ENCODE measurements at places on chromosomes 3 and 15.

- DNase-seq: no peak
Observed at GRCh38 chr15:85551221-85551832, 170.9 kb downstream of the AKAP13 start.

DNA sequence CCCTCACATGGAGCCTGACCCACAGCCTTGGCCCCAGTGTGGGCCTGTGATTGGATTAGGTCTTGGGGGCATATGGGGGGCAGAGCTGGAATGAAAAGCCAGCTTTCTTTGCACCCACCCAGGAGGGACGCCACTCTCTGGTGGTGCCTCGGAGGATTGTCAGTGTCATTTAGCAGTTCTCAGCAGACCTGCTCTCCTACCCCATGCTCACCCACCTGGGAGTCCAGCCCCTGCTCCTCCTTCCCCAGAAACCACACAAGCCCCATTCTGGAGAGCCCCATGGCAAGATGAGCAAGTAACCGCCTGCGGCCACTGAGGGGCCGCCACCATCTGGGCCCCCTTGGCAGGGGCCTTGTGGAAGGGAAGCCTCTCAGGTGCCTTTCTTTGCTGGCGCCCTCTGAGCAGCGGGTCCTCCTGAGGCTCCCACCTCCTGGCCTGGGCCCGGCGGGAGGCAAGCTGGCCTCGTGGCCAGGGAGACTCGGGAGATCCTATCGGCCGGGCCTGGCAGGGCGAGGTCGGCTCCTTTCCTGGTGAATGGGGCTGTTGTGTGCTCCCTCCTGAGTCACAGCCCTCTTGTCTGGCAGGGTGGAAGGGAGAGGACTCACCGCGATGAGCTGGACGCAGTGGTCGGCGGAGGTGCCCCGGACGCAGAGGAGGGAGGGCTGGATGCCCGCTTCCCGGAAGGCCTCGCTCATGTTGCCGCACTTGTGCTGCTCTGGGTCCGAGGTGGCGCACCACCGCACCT lies 2.3 kb downstream of the MELTF start:
- DNase-seq: no peak

GRCh38 chr3:168495932-168496331 lies 400.2 kb upstream of the GOLIM4 start:
- no peak for DNase-seq

DNA sequence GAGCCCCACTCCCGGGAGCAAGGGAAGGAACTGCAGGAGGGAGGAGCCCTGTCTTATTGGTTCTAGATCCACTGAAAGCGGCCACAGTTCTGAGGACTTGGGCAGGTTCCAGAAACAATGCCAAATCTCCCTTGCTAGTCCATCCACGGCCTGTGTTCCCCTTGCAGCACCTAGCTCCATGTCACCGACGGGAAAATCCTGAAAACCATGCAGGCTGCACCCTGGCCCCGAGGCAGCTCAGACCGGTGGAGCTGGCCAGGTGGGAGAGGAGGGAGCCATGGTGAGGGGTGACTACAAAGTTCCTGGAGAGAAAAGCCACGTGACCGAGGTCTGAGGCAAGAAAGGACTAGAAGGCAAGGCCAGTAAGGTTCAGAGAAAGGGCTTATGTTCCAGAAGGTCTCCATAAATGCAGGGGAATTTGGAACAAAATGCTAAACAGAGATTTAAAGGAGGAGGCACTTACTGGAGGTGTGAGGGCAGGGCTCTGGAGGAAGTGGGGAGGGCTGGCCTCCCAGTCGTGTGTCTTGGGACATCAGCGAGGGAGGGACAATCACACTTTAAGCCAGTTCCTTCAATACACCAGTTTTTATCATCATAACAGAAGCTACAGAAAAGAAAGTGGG lies 5.4 kb downstream of the MGLL start:
- no peak for DNase-seq

GRCh38 chr15:67843571-67844387 lies 3.9 kb upstream of the RNU6-1 start:
- DNase-seq: no peak

GRCh38 chr15:74270155-74270554 lies 34.0 kb downstream of the CCDC33 start:
- DNase-seq: no peak

DNA sequence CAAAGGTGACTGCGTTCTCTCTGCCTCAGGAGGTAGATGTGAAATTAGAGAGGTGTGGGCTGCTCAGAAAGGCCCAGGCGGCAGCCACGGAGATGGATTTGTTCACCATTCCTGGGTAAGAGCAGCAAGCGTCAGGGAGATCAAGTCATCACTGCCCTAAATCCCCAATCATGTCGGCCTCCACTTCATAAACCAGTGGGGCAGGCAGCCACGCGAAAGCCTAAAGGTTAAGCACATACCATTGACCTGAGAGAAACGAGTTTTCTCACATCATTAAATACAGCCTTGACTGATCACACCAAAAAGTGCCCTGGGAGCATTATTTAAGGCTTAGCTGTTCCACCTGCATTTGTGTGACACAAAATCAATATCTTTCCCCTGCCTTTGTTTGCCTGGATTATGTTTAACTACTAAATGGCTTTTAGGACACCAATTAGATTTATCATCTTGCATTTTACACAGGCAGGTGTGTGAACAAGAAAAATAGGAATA lies 50.7 kb upstream of the FOXB1 start:
- no peak for DNase-seq

DNA sequence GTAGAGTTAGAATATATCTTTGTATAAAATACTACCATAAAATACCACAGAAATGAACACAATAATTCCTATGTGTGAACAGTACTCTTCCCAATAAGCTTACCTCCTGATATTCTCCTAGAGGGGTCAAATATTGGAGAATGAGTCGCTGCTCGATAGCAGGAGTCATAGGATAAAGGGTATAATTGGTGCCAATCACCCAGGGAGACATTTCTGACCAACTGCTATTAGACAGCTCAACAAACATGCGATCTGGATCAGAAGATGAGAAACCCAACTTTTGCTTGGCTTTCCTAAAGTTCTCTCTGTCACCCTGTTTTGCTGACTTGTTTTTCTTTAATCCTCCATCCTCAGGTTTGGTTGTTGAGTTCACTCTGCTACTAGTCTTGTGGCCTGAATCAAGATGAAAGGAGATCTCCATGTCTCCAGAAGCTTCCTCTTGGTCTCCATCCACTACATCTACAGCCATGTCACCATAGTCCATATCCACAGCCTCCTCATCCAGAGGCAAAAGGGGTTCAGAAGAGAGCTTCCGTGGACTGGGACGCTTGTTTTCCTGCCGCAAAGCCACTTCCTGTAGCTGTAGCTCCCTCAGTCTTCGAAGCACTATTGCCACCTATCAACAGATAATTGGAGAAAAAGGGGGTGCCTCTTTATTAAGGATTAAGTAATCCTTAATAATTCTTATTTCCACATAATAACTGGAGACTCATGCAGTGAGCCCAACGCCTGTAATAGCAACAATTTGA lies 50.4 kb downstream of the RBM15B start:
- no peak for DNase-seq

GRCh38 chr3:179453967-179454366 lies 2.7 kb upstream of the GNB4 start:
- no peak for DNase-seq

GRCh38 chr3:36663666-36664291 lies 100.6 kb downstream of the DCLK3 start:
- no peak for DNase-seq

DNA sequence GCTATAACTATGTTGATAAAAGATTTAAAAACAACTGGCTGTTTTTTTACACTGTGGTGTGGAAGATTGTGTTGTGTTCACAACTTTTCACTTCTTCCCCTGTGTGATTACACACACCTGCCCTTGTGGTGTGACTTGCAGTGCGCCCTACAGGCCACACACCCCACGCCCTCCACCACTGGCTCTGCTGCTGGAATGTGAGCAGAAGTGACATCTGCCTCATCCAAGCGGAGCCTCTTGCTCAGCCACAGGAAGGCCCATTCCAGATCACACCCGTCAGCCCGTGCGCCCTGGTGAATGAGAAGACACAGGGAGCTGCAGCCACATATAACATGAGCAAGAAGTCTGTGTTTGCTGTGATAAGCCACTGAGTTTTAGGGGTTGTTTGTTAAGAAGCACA lies 7.0 kb downstream of the CCR2 start:
- no peak for DNase-seq

DNA sequence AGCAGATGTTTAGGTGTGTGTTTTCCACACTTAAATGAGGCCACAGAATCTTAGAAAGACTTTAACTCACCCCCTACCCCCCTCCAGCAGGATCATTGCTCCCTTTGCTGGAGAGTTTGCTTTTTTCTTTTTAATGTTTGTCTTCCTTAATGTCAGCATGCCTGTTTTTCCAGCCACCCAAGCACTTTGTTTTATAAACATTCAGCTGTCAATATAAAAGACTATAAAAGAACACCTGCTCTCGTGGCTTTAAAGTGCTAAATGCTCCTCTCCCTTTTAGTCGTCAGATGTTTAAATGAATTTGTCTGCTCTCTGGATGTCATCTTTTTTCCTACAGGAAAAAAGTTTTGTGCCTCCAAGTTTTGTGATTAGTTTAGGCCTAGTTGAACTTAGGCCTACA lies 61.7 kb downstream of the SIDT1 start:
- no peak for DNase-seq

GRCh38 chr3:115022835-115023398 lies 124.2 kb downstream of the ZBTB20 start:
- no peak for DNase-seq

GRCh38 chr3:71962561-71963240 lies 177.8 kb upstream of the PROK2 start:
- DNase-seq: no peak

GRCh38 chr3:178518660-178519396 lies 17.4 kb upstream of the KCNMB2 start:
- DNase-seq: no peak

DNA sequence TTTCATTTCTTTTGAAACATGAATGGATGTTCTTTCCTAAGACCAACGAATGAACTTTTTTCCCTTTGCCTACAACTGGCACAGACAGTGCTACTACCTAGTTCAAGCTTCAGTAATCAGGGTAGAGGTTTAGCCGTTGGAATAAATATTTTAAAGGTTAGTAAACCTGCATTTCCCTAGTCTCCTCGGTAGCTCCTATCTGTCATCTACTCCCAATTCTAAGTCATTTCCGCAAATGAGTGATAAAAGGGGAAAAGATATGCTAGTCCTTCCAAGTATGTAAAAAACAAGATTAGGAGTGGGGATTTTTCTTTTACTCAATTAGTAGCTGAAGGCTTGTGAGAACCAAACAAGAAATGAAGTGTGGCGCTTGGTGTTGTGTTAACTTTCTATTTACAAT lies 15.2 kb downstream of the SLTM start:
- no peak for DNase-seq

Data from heart left ventricle (tissue), 16 donors.